ENCODE measurements at places on chromosomes 6 and 20.

GRCh38 chr20:49724408-49725223 is 10.9 kb upstream of the B4GALT5 start:
- DNase-seq, result peak; percentile 17

GRCh38 chr6:162363757-162364156 is 363.8 kb downstream of the PRKN start:
- no peak for DNase-seq

GRCh38 chr6:49264909-49265308 is 198.1 kb downstream of the MMUT start:
- DNase-seq, result no peak

DNA sequence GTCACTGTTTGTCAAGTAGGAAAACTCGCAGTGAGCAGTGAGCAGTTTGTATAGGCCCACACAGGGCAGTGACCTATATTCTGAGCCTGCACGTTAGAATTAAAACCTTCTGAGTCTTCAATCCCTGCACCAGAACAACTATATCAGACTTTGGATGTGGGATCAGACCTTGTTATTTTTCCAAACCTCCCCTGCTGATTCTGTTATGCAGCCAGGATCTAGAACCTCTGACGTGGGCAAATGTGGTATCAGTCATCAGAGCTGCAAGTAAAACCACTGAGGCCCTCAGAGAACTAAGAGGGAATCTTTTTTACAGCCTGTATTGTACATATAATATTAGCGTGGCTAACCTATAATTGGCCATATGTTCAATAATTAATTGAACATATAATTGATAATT is 32.0 kb upstream of the AKAP7 start:
- peak; percentile 84 for DNase-seq

DNA sequence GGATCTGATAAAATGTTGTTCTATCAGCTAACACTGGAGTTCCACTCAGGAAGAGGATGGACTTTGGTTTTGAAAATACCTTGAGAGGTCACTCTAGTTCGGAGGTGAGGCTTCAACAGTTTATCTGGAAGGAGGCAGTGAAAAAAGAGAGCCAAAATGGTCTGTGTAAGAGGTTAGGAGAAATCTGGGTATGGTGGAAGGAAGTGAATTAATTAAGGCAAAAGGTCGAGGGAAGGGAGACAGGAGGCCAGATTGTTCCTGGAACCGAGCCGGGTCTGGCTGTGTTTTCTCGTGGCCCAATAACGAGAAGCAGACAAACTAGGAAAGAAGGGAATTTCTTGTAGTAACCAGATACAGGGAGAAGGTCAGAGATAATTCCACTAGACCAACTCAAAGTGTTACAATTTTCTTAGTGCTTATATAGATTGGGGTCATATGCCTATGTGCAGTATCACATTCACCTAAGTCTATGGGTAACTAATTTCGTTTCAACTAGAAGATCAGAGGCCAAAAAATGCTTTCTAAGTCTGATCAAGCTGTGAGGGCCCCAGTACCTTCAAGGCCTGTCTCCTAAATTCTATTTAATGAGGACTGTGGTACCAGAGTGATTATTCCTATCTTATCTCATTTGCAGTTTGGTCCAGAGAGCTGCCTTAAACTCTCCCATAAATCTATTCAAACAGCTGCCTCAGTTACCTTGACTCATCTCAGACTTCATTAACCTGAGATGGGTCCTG is 96.0 kb upstream of the SNX9 start:
- no peak for DNase-seq

DNA sequence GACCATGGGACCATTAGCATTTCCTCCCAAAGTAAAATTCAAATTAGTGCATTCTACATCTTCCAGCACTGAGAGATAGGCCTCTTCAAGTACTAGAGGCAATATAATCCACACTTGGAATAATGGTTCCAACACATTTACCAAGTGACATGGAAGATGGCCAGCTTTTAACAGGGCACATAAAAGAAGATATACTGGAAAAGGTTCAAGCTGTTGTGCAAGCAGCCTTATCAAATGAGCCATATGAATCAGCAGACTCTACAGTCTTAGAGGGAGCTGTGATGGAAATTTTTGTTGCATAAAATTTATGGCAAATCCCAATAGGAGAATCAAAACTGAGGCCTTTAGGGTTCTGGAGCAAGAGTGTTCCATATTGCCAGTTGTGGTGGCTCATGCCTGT is 526.6 kb upstream of the IRAK1BP1 start:
- no peak for DNase-seq

DNA sequence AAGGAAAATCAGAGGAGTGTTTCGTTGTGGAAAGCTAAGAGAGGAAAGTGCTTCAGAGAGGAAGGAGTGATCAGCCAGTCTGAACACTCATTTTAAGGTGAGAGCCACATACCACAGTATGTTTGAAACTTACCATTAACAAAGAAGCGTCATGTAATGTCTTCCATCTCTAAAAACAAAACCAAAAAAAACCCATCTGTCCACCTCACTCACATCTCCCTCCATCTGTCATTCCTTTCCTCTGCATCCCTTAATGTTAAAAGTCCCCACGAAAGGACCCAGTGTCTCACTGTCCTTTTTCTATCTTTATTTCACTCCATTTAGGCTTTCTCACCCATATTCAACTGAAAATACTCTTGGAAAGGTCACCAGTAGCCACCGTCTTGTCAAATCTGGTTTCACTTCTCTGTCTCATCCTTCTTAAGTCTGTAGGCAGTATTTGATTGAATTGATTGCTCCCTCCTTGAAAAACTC is 59.4 kb upstream of the GNRH2 start:
- DNase-seq, result no peak

GRCh38 chr6:40472353-40472752 is 114.8 kb downstream of the LRFN2 start:
- no peak for DNase-seq

DNA sequence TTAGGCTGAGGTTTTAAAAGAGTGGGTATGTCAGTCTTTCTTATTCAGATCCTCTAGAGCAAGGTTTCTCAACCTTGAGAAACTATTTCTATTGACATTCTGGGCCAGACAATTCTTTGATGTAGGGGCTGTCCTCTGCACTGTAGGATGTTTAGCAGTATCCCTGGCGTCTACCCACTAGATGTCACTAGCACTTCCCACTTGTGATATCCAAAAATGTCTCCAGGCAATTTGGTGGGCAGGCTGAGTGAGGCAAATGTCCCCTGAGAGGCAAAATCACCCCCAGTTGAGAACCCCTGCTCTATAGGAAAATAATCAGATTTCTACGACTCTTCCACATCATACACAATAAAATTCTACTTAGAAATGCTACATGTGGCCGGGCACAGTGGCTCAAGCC is 7.7 kb upstream of the ZKSCAN8 start:
- DNase-seq, result peak; percentile 53

- DNase-seq, result peak; percentile 54
Observed at GRCh38 chr6:21731411-21732031, 138.0 kb downstream of the SOX4 start.

GRCh38 chr6:133410638-133411435 is 169.7 kb downstream of the EYA4 start:
- no peak for DNase-seq

GRCh38 chr6:84854811-84855400 is 90.5 kb upstream of the TBX18 start:
- no peak for DNase-seq

GRCh38 chr6:16104624-16105433 is 24.1 kb upstream of the MYLIP start:
- DNase-seq, result no peak

- DNase-seq, result no peak
Observed at GRCh38 chr6:104566411-104566810, 293.3 kb downstream of the HACE1 start.

Measured in fibroblast of skin of back (primary cell).